T-helper 1 cell (primary cell): ENCODE measurements at places on chromosomes 3 and 15.

DNA sequence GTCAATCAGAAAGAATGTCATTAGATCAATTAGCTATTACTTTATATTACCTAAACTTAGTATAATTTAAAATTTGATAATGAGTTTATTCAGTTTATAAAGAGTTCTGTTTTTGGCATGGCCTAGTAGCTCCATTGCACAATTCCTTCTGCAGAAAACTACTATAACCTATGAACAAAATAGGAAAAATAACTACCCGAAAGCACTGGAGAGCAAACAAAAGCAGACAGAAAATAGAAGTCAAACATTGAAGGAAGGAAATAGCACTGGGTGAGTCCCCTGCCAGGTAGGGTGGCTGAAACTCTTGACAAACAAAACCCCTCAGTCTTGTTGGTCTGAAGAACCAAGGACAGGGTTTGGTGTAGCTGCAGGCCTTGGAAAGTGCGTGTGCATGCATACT lies 37.5 kb downstream of the CMC1 start:
- DNase-seq: no peak

DNA sequence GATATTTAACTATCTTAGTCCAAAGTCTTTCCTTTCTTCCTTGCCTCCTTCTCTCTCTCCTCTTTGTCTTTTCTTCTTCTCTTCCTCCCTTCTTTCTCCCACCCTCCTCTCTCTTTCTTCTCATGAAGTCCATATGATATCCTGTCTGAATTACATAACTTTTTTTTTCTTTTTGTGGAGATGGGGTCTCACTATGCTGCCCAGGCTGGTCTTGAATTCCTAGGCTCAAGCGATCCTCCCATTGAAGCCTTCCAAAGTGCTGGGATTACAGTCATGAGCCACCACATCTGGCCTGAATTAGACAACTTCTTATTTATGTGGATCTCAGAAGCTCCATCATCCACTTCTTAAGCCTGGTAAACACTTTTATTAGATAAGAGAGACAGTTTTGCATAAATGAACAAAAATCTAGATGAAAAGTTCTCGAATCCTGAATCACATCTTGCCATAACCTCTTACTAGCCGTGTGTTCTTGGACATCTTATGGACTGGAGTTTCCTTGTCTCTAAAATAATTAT lies 206.5 kb downstream of the LPP start:
- no peak for DNase-seq

GRCh38 chr3:30455840-30456239 lies 150.6 kb upstream of the TGFBR2 start:
- DNase-seq: no peak

DNA sequence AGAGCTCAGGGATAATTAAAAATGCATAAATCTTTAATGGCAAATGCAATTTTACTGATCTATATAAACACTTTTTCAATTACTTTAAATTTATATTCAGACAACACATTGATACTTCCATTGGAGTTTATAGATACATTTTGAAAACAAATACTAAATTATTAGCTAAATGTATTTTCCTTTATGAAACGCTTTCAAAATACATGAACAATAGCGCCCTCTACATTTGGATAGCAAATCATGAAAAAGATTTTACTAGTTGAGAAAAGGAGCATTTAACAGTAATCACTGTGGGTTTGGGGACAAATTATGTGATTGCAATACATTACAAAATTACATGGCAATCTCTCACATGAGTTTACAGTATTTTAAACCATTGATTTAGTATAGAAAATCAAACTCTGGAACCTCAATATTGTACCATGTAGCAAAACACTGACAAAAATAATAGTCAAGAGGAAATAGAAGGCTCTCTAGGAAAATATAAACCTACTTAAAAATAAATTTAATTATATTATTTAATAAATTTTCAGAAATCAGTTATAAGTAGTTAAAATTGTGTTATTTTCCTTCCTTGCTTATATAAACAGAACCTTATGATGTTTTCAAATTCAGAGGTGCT lies 207.9 kb downstream of the ZIC1 start:
- no peak for DNase-seq

DNA sequence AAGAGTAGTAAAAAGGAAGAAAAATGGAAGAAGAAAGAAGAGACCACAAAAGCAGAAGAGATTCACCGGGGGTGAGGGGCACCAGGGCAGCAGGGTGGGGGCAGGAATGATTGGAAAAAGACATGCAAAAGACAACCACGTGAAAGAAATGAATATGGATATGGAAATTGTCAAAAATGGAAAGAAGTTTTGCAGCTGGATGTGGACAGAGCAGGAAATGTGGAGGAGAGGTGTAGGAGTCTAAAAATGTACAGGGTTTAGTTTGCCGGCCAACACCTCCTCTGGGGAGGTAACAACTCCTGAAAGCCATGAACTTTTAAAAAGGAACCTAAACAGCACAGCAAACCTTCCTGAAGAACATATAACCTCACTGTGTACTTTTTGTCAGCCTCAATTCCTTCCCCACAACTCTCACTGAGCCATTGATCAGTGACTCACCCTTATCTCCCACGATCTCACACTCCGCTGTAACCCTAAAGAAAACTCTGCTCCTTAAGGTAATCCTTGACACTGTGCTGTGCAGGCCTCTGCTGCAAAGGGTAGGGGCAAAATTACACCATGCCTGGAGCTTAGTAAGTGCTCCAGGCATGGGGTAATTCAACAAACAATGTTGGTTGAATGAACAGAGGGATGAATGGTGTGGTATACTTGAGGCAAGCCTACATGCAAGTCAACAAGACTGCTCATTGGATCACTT lies 100.2 kb upstream of the BOC start:
- DNase-seq: no peak

- DNase-seq: no peak
These were observed 16.6 kb downstream of the AQP9 start for GRCh38 chr15:58154769-58155168.

GRCh38 chr3:126107957-126108675 lies 24.2 kb upstream of the SLC41A3 start:
- no peak for DNase-seq

GRCh38 chr15:100256970-100257650 lies 84.7 kb downstream of the ADAMTS17 start:
- DNase-seq: no peak

GRCh38 chr3:192092388-192093005 lies 631.5 kb downstream of the PYDC2 start:
- DNase-seq: no peak

DNA sequence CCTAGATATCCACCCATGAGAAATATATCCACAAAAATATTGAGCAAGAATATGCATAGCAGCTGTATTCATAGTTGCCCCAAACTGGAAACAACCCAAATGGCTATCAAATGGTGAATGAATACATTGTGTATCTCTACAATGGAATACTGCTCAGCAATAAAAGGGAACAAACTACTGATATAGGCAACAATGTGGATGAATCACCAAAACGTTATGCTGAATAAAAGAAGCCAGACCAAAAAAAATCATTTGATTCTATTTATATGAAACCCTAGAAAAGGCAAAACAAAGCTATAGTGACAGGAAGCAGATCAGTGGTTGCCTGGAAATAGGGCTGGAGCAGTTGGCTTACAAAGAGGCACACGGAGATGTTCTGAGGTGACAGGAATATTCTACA lies 15.5 kb upstream of the CMTM7 start:
- no peak for DNase-seq

DNA sequence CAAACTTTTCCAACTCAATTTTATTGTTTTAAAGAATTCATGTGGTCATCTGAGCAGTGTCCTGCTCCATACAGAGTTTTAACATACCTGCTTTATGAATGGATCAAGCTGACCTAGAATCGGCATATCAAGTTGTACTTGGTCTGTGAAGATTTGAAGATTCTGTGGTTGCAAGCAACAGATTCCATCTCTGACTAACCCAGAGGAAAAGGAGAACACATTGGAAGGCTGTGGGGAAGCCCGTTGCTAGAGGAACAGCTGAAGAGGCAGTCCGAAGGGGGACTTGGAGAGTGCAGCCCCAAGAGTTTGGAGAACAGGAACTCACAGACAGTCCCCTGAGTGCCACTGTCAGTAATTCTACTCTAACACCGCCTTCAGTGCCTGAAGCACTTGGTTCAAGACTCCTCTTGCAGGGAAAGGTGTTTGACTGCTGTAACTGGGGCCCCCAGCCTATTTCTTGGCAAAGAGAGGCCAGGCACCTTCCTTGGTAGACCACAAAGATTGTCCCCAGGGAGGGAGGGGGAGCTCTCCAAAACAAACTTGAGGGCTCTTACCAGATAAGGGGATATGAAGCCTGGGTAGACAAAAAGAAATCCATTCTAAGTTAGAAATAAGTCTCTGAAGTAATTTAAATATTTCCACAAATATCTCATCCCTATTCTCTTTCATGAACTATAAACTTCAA lies 88.8 kb downstream of the LARS2 start:
- DNase-seq: no peak

DNA sequence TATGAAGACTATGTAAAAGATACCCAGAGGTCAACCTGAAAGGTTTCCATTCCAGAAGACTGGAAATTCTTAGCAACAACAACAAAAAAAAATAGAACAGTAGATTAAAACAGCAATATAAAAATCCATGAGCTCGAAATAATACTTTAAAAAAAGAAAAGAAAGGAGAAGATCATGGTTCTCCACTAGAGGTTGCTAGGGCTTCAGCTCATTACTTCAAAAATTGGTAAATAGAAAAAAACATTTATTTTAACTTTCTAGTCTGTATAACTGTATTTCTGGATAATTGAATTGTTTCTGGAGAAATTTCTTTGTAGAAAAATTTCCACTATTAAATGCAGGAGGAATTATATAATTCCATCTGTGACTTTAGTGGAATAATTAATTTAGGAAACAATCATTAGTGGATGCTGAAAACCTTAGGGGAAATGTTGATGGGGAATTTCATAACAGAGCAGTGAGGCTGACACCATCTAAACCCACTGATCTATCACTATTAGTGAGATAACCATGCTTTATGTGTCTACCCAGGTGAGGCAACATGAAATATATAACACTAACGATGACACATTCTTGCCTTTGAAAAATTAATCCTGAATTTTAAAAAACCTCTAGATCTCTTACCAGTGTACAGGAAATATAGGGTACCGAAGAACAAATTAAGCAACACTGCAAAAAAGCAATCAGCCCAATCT lies 62.5 kb upstream of the SNRK start:
- DNase-seq: no peak

DNA sequence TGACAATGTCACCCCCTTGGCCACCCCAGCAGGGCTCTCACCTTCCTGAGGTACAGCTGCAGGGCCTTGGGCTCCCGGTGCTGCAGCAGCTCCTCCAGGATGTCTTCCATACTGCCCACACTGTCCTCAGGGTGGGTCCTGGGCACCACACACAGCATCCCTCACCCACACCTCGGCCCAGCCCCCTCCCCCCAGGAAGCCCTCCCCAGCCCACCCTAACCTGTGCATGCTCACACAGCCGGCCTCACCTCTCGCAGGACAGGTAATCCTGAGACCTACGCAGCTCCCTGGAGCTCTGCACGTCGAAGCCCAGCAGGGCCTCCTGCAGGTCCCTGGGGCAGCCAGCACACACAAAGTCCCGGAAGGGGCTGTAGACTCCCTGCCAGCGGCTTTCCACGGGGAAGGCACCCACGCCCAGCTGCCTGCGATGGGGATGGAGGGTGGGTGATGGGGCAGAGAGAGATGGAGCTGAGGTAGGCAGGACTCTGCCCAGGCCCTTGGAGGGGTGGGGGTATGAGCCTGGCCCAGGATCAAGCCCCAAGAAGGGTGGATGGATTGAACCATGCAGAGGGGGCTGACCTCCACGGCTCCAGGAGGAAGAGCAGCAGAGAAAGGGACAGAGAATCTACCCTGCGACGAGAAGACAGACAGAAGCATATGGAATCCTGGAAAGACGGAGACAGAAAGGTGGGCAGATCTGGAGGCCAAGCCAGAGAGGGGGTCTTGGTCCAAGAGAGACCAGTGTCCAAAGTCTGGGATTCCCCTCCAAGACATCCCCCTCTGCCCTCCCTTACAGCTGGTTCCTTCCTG lies 16.7 kb downstream of the ALS2CL start:
- no peak for DNase-seq

DNA sequence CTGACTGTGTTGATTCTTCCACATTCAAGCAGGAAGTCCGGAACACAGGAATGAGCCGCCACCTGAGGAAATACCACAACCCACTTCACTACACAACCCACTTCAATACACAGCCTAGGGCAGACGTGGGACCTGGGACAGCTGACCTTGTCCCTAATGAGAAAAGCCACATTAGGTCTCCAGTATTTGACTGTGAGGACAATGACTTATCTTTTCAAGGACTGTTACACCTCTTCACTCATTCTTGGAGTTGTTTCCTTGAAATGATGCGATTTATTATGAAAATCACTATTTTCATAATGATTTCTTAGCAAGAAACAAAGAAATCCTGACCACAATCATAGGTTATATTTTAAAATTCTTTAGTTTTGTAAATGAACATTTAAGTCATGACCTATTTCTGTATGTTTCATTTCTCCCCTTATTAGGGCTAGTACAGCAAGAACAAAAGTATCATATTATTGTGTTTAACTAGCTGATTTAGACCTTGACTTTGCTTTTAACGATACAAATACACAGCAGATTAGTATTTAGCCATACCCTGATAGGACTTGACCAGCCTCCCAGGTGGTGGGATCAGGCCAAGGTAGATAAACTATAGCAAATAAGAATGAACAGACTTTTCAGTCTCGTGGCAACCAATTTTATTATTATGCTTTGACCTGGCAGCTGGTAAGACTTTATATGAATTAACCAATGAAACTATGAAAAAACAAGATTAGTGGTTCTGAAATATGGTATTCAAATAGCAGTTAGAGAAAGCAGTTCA lies 6.0 kb downstream of the RAB27A start:
- DNase-seq: no peak

- no peak for DNase-seq
These were observed 284.7 kb upstream of the STT3B start for GRCh38 chr3:31247850-31248562.

- no peak for DNase-seq
These were observed 12.6 kb downstream of the FNDC3B start for GRCh38 chr3:172051957-172052354.

DNA sequence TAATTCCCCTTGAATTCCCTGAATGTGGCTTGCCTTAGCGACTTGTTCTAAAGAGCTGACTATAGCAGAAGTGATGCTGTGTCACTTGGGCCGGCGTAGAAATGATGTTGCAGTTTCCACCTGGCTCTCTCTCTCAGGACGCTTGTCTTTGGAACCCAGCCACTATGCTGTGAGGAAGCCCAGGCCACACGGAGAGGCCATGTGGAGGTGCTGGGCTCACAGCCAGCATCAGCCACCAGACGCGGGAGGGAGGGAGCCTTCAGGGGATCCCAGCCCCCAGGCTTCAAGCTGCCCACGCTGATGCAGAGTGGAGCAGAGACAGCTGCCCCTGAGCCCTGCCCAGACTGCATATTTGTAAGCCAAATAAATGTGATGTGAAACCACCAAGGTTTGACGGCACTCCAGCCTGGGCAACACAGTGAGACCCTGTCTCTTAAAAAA lies 18.6 kb downstream of the RNU5B-1 start:
- DNase-seq: no peak

DNA sequence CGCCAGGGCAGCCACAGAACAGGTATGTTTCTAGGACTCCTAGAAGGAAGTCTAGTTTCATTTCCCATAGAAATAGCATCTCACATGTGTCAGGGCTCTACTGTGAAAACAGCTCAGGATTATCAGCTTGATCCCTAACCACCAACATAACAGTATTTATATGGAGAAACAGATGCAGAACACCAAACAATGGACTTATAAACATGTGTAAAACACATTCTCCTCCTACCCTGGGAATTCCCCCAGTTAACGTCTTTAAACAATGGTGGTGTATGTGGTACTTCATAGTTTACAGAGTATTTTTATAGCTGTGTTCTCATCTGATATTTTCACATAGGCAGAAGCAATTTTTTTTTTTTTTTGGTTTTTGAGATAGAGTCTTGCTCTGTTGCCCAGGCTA lies 9.7 kb downstream of the TNFSF10 start:
- DNase-seq: no peak

GRCh38 chr3:139506766-139507165 lies 30.4 kb upstream of the RBP2 start:
- DNase-seq: no peak
